Lower leg skin (tissue), 4 donors: ENCODE measurements at places on chromosomes 13 and 19.

GRCh38 chr19:54183431-54183830, 5.9 kb downstream of the MBOAT7 start:
- no peak for DNase-seq

DNA sequence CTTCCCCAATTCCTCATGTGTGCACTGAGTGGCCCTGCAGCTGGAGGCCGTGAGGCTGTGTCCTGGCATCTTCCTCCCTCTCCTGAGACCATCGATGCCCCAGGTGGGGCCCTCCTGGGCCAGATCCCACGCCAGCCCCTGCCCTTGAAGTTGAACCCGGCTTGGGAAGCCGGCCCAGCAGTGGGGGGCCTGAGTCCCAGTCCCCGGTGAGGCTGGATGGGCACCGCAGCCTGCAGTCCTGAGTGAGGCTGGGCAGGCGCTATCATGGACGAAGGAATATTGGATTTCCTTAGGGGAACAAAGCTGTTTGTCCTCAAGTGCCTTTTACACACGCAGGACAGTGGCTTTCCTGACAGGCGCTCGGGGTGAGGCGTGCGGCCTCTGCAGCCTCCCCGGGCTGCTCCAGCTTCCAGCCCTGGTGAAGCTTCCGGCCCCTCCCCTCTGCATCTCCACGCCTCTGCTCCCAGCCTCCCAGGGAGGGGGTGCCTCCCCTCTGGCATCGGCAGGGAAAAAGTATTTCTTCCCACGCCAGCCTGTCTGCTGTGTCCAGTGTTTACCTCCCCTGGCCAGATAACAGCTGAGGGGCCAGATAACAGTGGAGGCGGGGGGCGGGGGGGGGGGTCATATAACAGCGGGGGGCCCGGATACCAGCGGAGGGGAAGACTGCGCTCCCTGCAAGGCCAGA, 159.5 kb downstream of the KDM4B start:
- DNase-seq, result no peak

DNA sequence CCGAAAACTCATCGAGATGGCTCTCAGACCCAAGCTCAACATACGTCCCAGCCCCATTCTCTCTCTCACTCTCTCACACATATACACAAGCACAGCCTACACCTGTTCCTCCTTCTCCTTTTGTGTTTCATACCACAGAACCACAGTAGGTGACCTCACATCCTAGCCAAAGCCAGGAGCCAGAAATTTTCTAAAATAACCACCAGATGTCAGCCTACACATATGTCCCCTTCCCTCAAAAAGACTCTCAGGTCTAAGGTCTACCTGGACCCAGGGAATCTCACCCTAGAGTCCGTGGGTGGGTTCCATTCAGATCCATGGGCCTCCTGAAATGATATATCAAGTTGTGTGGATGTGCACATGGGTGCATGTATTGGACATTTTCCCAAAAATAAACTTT, 104.2 kb upstream of the IPO5 start:
- no peak for DNase-seq

DNA sequence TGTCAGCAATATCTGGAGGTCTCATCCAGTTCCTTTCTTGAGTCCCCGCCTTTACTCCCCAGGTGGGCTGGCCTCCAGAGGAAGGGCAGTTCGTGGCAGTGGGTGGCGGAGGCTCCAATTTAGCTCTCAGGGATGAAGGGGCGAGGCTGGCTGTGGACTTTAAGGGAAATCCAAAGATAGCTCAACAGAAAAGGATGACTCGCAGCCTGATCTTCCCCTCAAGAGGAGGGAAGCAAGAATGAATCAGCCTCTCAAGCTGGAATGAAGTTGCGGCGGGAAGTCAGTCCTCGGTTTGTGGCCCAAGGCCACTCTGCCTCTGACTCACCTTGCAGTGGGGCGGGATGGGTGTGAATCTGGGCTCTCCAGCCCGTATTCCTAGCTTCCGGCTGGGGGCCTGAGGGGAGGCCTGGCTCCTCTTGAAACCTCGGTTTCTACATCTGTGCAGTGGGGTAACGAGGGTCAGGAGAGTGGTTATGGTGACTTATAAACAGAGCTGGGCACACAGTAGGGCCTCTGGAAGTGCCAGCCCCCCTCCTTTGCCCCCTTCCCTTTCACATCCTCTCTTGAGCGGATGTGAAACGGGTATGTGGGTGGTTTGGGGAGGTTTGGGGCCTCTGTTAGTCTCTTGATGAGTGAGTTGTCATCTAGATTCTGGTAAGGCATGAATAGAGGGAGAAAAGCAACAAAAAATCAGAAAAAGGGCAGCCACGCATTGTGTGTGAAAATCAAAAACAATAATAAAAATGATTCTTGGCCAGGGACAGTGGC, 10.5 kb upstream of the SMG9 start:
- peak; percentile 71 for DNase-seq

DNA sequence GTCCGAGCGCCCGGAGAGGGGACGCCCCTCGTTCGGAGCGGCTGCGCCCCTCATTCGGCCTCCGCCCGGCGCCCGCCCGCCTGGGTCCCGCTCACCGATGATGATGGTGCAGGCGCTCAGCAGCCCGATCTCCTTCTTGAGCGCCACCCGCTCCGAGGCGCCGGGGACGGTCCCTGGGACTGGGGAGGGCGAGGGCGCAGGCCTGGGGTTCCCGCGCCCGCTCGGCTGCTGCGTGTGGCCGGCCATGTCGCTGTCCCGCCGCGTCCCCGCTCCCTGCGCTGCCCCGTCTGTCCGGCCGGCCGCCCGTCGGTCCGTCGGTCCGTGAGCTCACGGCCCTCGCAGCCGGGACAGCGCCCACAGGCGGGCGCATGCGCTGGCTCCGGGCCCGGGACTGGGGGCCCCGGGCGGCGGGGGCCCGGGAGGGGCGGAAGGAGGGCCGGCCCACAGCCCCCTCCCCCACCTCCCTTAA, at the start of gene SLC7A10:
SLC7A10 (minus strand) TSS at position 393 of the 469 bp plus-strand sequence; CDS start at position 246, 147 bp downstream.
- DNase-seq, result no peak

GRCh38 chr19:34493649-34494044, 12.1 kb downstream of the WTIP start:
- no peak for DNase-seq

DNA sequence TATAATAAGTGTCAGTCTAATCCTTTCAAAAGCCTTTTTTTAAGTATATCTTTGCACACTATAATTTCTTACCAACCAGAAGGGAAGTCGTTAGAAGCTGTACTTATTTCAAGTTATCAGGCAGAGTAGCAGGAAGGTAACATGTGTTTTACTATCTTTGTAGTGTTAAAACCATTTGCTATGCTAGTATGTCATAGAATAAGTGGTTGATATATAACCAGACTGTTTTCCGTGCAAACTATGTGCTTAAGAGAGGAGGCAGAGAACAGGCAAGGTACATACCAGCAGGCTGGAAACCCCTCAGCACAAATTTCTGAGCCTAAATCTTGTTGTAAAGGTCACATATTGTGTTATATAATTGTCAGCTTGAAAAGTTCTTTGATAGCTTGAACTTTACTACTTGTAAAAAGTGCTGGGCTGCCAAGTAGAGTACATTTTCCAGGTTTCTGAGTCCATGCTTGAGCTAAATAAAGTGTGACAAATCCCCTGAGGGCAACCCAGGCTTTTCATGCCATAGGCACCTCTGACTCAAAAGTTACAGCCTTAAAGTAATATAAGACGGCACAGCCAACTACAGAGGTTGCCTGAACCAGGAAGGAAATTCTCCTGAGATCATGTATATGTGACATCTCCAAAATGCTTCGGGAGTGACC, 1297.4 kb downstream of the PCDH9 start:
- no peak for DNase-seq

DNA sequence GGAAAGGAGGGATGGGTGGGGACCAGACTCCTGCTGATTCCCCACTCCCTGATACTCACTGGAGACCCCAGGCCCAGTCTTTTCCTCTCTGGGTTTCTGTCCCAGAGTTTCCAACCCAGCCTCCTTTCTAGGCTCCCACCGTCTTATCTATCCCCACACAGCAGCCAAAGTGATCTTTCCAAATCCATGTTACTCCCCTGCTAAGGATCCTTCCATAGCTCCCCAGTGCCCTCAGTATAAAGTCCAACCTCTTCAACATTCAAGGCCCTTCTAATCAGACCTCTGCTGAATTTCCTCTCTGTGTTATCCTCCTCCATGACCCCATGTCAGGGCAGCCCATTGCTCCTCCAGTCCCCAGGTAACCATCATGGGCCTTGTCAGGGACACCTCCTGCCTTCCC, 1.3 kb upstream of the TGFB1 start:
- DNase-seq, result no peak

GRCh38 chr19:55308281-55308680, 16.9 kb downstream of the TMEM150B start:
- no peak for DNase-seq

DNA sequence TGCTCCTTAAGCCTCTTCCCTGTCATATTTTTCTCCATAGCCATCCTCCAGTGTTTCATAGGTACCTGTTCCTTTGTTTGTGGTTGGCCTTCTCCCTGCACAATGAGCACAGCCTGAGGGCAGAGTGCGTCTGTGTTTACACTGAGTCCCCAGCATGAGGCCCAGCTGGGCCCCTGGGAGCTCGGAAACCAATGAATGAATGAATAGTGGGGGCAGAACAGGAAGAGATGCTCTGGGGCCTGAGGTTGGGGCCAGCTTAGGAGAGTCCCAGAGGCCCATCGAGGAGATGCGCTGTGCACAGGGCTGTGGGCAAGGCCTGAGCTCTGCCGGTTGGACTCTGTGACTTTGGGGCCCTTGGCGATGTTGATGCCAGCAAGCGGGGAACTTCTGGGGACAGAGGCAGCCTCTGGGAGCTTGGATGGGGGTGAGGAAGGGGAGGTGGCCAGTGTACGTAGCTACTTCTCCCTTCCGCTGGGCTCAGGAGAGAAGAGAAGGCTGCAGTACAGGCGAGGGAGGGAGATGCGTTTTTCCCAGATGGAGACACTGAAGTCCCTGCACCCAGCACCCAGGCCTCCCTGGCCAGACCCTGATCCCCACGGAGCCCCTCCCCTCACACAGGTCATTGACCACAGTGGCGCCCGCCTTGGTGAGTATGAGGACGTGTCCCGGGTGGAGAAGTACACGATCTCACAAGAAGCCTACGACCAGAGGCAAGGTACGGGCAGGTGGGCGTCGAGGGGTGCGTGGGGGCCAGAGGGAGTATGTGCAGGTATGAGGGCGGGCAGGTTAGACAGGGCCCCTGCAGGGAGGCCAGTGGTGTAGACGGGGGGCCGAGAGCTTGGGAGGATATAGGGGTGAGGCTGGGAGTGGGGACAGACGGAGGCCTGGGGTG, 5.1 kb downstream of the TBCB start:
- DNase-seq, result no peak

DNA sequence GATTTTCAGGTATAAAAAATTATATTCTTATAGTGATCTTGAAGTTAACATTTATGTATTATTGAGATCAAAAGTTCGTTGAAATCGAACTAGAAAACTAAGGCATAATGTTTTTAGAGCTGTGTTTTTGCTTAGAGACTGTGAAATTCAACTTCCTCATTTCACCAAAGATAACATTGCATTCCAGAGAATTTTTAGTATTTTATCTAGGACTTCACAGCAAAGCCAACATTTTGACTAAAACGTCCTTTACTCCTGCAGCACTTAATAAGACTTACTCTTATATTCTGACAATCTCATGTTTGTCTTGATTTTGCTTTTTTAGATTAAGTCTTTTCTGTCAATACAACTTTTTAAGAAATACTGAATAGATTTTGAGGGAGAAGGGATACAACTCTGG, 4.7 kb downstream of the KCTD4 start:
- no peak for DNase-seq

- DNase-seq, result no peak
Observed at GRCh38 chr19:18972851-18973250, 31.8 kb upstream of the HOMER3 start.

DNA sequence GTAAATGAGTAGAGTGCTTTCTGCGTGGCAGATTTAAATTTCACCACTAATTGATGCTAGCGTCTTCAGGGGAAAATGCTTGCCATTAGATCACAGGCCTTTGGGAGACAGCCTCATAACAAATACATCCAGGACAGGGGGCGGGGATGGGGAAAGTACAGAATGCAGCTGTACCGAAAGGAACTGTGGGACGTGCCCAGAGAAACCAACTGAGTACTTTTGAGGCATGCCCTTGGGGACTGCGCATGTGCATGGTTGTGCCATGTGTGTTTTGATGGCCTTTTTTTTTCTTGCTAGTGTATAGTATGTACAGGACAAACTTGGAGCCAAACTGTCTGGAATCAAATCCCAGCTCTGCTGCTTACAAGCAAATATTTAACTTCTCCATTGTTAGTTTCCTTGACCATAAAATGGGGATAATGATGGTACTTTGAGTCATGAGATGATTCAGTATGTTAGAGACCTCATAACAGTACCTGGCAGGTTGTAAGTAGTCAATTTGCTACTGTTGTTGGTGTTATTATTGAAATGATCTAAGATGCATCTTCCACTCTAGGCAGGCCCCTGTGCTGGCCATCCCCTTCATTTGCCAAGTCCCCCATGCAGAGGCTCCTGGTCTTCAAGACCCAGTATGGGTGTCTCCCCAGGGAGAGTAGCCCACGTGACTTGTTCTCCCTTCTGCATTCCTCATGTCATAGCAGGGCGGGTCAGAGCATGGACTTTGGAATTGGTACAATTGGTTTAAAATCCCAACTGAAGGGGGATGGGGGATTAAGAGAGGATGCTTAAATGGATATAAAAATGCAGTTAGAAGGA, 68.3 kb upstream of the NPAS1 start:
- no peak for DNase-seq

GRCh38 chr13:96797136-96797535, 197.1 kb downstream of the OXGR1 start:
- no peak for DNase-seq

GRCh38 chr13:21436582-21436981, 22.5 kb downstream of the ZDHHC20 start:
- no peak for DNase-seq

- no peak for DNase-seq
Observed at GRCh38 chr13:59229861-59230260, 933.9 kb downstream of the DIAPH3 start.

DNA sequence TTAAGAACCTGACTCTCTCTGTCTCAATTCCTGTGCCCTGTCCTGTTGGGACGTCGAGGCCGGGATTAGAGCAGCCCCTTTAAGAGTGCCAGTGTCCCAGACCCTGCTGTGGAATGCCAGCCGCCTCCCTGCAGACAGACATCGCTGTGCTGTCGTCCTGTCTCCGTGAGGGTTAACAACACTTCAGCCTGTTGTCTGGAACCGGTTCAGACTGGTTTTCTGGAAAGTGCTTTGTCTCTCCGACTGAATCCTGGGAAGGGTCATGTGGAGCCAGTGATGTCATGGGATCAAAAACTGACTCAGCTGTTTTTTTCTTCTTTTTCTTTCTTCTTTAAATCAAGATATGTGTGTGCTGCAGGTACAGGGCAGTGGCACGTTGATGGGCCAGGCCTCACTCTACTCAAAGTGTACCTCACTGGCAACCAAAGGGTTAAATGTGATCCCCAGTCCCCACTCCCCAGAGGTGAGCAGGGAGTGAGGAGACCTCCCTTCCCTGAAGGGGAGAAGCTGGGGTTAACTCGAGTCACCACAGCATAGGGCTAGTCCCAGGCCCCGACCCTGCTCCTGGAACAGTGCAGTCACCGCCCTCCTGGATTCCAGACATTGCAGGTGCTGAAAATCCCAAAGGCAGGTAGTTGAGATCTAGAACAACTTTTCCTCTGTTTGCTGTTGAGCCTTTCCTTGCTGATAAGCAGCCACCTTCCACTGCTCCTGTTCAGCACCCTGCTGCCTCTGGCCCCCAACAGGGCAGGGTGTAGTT, 50.8 kb downstream of the TSSK6 start:
- DNase-seq, result no peak
